ENCODE measurements at places on chromosomes 5 and 9.

DNA sequence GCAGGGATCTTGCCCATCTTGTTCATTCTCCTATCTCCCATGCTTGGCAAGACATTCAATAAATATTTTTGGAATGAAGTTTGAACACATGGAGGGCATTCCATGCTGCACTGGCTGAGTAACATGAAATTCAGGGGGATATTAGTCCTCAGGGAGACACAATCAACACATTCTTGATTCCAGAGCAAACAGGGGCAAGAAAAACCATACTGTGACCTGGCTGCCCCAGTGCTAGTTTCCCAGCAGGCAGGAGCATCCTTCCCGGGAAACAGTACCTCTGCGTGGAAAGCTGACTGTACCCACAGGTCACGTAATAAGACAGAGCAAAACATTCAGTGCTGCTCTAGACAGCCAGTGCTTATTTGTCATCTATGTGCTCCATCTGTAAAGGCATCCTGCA is 66.3 kb upstream of the SPOCK1 start:
- no peak overlapping the region for H3K27ac ChIP-seq
- no peak for DNase-seq
- peaks cover 12% of the 10 kb centered on the region for H3K27me3 ChIP-seq
- peaks cover 3% of the 10 kb centered on the region for H3K4me1 ChIP-seq
- H3K36me3 ChIP-seq = no peaks in the 10 kb centered on the region

DNA sequence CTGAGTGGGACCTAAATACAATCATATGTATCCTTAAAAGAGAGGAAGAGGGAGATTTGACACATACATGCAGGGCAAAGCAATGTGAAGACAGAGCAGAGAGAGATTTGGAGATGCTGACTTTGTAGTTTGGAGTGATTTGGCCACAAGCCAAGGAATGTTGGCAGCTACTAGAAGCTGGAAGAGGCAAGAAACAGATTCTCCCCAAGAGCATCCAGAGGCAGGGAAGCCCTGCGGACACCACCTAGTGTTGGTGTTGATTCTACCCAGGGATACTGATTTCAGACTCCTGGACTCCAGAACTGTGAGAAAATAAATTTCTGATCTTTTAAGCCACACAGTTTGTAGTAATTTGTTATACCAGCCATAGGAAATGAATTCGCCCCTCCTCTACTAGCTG is 64.9 kb upstream of the OSMR start:
- H3K4me3 ChIP-seq = no peak overlapping the region
- no peaks in the 10 kb centered on the region for H3K4me1 ChIP-seq
- H3K27ac ChIP-seq = no peak overlapping the region
- H3K27me3 ChIP-seq = no peaks in the 10 kb centered on the region

GRCh38 chr5:124825250-124825982 is 79.0 kb upstream of the ZNF608 start:
- H3K36me3 ChIP-seq = no peaks in the 10 kb centered on the region
- no peak overlapping the region for H3K27ac ChIP-seq
- no peak overlapping the region for H3K4me3 ChIP-seq
- no peaks in the 10 kb centered on the region for H3K27me3 ChIP-seq
- no peak for DNase-seq
- H3K4me1 ChIP-seq = no peaks in the 10 kb centered on the region

GRCh38 chr5:135211791-135212190 is 177.8 kb upstream of the PITX1 start:
- no peak for DNase-seq
- H3K4me1 ChIP-seq = no peaks in the 10 kb centered on the region
- no peak overlapping the region for H3K27ac ChIP-seq
- no peaks in the 10 kb centered on the region for H3K27me3 ChIP-seq
- H3K4me3 ChIP-seq = no peak overlapping the region

DNA sequence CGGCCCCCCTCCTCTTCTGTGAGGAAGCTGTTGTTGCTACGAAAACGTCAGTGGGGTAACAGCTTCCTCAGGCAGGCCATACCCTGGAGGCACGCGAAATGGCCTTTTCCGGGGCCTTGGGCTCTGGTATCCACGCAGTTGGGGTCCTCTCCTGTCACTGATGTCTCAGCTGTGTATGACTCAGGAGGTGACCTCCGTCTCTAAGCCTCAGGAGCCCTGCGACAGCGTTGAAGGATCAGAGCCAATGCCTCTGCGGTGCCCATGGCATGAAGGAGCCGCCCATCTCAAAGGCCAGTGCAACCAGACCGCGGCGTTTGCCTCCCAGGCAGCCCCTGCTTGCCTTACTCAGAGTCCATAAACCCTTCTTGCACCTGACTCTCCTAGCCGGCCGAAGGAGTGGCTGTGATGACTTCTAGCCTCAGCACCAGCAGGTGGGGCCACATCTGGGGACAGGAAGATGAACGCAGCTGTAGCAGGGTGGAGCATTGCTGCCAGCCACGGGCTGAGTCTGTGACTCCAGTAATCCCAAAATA is 1.0 kb upstream of the MXD3 start:
- no peaks in the 10 kb centered on the region for H3K27me3 ChIP-seq
- H3K4me1 ChIP-seq = peaks cover 51% of the 10 kb centered on the region
- H3K36me3 ChIP-seq = peaks cover 2% of the 10 kb centered on the region
